ENCODE measurements at places on chromosomes 7 and 10.

DNA sequence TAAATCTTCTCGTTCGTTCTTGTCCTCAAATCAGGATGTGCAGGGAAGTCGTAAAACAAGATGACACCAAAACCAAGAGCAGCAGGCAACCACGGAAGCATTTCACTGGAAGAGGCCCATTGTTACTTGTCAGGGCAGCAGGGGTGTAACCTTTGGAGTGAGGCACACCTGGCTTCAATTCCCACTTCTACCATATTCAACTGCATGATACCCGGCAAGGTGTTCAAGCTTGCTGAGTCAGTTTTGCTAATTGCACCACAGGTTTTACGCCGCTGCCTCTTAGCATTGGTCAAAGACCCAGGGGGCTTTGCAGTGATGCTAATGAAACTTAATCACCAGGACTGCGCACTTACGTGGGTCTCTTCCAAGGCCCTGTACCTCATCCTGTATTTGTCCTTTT lies 50.0 kb upstream of the PTER start:
- DNase-seq, result no peak

GRCh38 chr7:2282185-2282751 lies 32.0 kb downstream of the SNX8 start:
- DNase-seq, result no peak

- DNase-seq, result no peak
These were observed 5.6 kb upstream of the CDH23 start for GRCh38 chr10:71390921-71391690.

GRCh38 chr10:78218798-78219490 lies 185.3 kb downstream of the RPS24 start:
- no peak for DNase-seq

- no peak for DNase-seq
These were observed 32.1 kb upstream of the ADO start for GRCh38 chr10:62772186-62772974.

DNA sequence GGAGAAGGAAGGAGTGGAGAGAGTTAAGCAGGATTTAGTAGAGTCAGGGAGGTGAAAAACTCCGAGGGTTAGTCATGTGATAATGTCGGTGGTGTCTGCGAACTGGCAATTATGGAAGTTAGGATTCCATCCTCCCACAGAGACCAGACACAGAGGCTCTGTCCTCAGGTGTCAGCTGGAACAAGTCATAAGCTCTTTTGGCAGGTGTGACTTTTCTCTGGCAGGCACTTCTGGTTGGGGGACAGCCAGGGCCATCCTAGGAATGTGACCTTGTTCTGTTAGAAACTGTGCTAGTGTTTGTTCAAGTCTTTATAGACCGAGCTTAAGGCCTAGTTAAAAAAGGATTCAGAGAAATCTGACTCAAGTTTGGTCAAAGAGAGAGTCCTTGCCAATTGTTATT lies 371.0 kb downstream of the DPP6 start:
- DNase-seq, result no peak
